ENCODE measurements at places on chromosomes 4 and X.

DNA sequence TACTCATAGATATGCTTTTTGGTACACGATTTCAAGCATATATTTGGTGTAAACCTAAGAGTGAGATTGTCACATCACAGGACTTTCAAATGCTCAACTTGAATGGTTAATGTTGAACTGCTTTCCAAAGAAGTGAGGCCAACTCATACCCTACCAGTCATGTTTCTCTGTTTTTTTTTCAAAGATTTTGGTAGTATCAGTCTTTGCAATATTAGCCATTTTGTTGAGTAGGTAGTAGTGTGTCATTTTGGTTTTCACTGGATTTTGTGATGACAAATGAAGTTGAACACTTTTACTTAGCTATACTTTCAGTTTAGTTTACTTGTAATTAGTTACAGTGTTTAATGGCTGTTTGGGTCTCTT lies 12.5 kb upstream of the HS3ST1 start:
- DNase-seq: no peak

DNA sequence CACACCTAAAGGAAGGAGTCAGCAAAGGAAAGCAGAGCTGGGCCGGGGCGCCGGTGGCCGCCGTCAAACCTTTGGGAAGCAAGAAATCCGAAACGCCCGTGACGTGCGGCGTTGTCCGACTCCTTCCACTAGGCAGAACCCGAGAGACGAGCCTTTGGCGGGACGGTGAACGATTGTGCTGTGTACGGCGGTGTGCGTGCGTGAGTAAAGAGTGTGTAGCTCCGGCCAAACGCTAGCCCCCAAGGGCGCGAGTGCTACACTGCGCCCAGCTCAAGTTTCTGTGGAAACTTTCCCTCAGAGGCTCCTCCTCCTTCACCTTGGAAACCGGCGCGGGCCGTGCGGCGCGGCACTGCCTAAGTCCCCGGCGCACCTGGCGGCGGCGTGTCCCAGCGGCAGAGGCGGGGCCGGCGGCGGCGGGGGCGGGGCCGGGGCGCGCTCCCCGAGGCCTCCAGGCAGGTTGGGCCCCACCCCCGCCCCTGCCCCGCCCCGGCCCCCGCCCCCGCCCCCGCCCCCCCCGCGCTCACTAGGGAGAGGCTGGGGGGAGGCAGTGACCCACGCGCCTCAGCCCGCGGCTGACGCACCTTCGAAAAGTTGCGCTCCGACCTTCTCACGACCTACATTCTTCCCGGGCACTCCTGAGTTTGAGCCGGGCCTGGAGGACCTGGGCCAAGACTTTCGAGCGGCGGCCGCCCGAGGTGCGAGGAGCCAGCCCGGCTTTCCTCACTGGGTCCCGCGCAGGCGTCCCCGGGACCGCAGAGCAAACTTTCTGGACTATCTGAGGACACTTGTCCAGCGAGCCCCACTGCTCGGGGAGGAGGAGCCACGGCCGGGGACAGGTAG lies at the start of gene FHIP1A:
Gene FHIP1A (plus strand): TSS at position 547 of the 840 bp plus-strand sequence. CDS start 157,084 bp downstream, outside the sequence.
- peak; percentile 55 for DNase-seq

DNA sequence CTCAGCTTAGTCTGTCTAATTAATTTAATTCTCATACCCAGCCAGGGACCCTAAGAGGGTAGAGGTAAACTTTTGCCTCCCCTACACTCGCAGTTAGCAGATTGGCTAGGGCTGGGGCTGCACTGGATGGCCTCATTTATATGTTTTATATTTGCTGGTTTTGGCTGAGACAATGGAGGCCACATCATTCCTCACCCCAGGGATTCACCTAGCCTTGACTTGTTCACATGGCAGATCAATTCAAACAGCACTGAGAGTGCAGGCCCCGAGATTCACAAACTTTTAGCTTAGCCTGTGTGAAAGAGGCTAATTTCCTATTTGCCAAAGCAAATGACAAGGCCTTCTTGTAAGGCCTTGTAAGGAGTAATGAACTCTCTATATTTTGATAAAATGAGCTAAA lies 844.4 kb downstream of the ARAP2 start:
- no peak for DNase-seq

DNA sequence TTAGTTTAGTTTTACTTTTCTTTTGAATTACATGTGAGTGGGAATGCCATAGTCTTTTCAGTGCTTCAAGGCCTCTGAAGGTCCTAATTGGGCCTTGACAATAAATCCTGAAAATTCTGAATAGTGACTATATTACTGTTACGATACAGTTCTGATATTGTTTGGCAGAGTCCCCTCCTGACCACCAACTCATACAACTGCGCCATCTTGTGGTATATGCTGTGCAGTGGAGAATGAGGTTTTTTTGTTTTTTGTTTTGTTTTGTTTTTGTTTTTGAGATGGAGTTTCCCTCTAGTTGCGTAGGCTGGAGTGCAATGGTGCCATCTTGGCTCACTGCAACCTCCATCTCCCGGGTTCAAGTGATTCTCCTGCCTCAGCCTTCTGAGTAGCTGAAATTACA lies 56.6 kb upstream of the CHRDL1 start:
- no peak for DNase-seq

DNA sequence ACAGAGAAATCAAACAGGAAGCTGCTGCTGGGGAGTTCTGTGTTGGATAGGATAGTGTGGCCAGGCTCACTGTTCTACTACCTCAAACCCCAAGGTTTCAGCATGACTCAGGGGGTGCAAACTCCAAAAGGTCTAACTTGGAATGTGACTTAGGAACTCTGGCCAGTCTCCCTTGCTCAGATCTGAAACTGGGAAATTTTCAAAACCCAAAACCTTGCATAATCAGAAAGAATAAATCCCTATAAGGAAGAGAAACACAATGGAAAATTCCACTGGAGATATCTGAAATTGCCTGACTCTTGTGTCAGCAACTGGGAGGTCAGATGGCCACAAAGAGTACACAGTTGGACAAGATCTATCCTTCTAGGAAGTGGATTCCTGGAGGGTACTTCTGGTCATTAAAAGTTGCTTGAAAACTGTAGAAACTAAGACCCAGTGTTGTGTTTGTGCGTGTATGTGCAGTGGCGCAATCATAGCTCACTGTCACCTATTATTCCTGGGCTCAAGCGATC lies 58.0 kb downstream of the PPEF2 start:
- no peak for DNase-seq

GRCh38 chr4:107760281-107760947 lies 40.4 kb upstream of the PAPSS1 start:
- no peak for DNase-seq

GRCh38 chrX:12496343-12496742 lies 294.9 kb upstream of the PRPS2 start:
- no peak for DNase-seq

GRCh38 chr4:76504613-76505465 lies 69.8 kb downstream of the SHROOM3 start:
- peak; percentile 32 for DNase-seq

Data from NCI-H1092 (cell line).